ENCODE measurements at places on chromosomes 11 and 22.

- DNase-seq = no peak
Observed at GRCh38 chr11:35792148-35792845, 129.7 kb downstream of the TRIM44 start.

GRCh38 chr11:8285228-8285627 lies 21.6 kb upstream of the LMO1 start:
- peak; percentile 51 for DNase-seq

GRCh38 chr11:88041679-88042078 lies 133.6 kb downstream of the RAB38 start:
- no peak for DNase-seq

DNA sequence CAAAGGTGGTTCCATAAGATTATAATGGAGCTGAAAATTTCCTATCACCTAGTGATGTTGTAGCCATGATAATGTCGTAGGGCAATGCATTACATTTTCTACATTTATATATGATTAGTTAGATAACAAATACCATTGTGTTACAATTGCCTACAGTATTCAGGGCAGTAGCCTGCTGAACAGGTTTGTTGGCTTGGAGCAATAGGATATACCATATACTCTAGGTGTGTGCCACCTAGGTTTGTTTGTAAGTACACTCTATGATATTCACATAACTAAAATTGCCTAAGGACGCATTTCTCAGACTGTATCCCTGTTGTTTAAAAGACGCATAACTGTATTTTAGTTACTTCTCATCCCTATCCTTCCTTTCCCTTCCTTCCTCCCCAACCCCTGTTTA lies 13.6 kb downstream of the PLEKHB1 start:
- no peak for DNase-seq

DNA sequence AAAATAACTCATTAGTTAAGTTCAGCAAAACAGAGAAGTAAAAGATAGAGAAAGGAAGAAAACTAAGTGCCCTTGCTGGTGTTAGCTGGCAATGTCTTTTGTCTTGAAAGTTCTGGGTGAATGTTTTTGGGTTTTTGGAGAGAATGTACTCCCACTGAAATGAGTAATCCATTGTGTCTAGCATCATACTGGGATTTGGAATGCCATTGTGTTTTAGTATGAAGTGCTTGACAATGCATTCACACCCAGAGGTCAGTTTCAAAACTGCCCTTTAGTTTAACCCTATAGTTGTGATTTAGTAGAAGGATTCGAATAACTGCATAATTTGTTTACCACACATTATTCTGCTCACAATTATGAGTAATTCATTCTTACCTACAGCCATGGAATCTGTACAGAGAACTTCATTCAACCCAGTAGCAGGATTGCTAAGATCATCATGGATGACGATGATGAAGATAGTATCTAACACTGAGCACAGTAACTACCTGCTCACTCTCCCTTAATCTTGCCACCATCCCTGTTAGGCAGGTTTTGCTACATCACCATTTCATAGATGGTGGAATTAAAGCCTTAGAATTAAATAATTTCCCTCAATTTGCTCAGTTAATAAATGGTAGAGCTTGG lies 33.9 kb downstream of the MAML2 start:
- no peak for DNase-seq

- no peak for DNase-seq
Observed at GRCh38 chr11:86115542-86116385, 46.9 kb upstream of the PICALM start.

- DNase-seq = no peak
Observed at GRCh38 chr11:8838248-8838647, 72.7 kb upstream of the AKIP1 start.

- DNase-seq = no peak
Observed at GRCh38 chr11:116109228-116109627, 605.0 kb upstream of the CADM1 start.

- no peak for DNase-seq
Observed at GRCh38 chr11:122709039-122709760, 53.7 kb downstream of the UBASH3B start.

- DNase-seq = peak; percentile 16
Observed at GRCh38 chr11:45679806-45680205, 14.4 kb upstream of the CHST1 start.

- DNase-seq = no peak
Observed at GRCh38 chr11:125226031-125226430, 61.5 kb downstream of the PKNOX2 start.

- DNase-seq = no peak
Observed at GRCh38 chr11:110410651-110411050, 19.1 kb upstream of the FDX1 start.

- no peak for DNase-seq
Observed at GRCh38 chr11:118660681-118661424, 18.6 kb downstream of the TREH start.

- DNase-seq = no peak
Observed at GRCh38 chr11:108199446-108200321, 22.8 kb downstream of the NPAT start.

GRCh38 chr11:36933481-36933880 lies 335.4 kb upstream of the RAG2 start:
- DNase-seq = no peak

- peak; percentile 23 for DNase-seq
Observed at GRCh38 chr11:16792426-16792825, 54.0 kb downstream of the C11orf58 start.

GRCh38 chr11:72637926-72638325 lies 36.3 kb downstream of the PDE2A start:
- DNase-seq = no peak

DNA sequence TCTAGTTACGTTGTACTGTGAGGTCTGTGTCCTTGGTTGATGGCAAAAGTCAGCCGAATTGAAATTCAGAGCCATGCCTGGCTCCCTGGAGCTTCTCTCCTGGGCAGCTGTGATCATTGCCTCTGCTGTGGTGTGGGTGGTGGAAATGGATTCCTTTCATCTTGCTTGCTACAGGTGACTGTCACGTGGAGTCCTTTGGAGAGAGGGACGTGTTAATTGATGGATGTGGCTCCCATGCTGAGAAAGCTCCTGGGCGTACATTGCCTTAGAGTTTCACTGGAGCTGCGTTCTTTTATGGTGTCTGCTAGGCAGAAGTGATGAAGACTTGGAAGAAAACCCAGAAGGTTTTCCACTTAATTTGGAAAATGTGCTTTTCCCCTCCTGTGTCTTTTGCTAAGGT lies 41.9 kb upstream of the PPP6R3 start:
- no peak for DNase-seq

GRCh38 chr11:77449060-77449521 lies 24.8 kb downstream of the PAK1 start:
- DNase-seq = no peak

- DNase-seq = no peak
Observed at GRCh38 chr22:40271440-40271839, 74.9 kb upstream of the ADSL start.

DNA sequence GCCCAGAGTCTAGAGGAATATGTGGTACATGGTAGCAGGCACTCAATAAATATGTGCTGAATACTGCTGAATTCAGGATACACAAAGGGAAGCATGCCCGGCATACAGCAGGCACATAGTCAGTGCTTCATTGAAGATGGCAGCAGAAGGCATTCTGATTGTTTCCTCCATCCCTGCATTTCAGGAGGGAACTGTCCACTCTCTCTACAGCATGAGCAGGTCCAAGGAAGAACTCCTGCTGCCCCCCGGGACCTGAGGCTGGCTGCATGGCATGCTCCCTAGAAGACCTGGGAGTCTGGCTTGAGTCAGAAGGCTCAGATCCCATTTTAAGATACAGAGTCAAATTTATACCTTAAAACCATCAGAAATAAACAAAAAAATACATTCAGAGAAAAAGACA lies 319.3 kb upstream of the NARS2 start:
- DNase-seq = no peak
